ENCODE measurements at places on chromosomes 5 and 9. TPM values are rescaled to one million over a fixed set of nuclear protein-coding genes. Genes with fewer than 3 reads are reported as not detected.

The PCDHA5 gene
- 0.09 TPM for total RNA-seq

The LCN15 gene
- total RNA-seq, result not detected

The ENC1 gene
- total RNA-seq, result 14.5 TPM

The PCDHA10 gene
- 0.26 TPM for total RNA-seq

The F12 gene
- 0.63 TPM for total RNA-seq

The WASHC1 gene
- 13.9 TPM for total RNA-seq

The NR6A1 gene
- total RNA-seq, result 0.26 TPM

The CBY3 gene
- total RNA-seq, result 0.16 TPM

The FOXD4 gene
- total RNA-seq, result 0.16 TPM

The AHRR gene
- total RNA-seq, result 29.2 TPM

The ALAD gene
- 36.1 TPM for total RNA-seq

The TSSK1B gene
- total RNA-seq, result 0.16 TPM

The EIF4E1B gene
- not detected for total RNA-seq
